Activated T-helper 2 cell treated with anti-CD3 and anti-CD28 coated beads, Interferon-gamma antibody, Interleukin-2, Interleukin-4, amounts not matched to agents 10 μg/mL and 5 μg/mL and 100 μg/mL, durations not matched to agents 14 hours and 24 hours and 36 hours (primary cell): ENCODE measurements at places on chromosomes 7 and 10. TPM values are rescaled to one million over a fixed set of nuclear protein-coding genes. Genes with fewer than 3 reads are reported as not detected.
A peak's percentile ranks its signal among the peaks of the same experiment; 100 is the strongest.

GFRA1 gene
- total RNA-seq = not detected in 2 replicates

FAM221A gene
- total RNA-seq = 6.2 and 6.7 TPM in 2 replicates

DNA sequence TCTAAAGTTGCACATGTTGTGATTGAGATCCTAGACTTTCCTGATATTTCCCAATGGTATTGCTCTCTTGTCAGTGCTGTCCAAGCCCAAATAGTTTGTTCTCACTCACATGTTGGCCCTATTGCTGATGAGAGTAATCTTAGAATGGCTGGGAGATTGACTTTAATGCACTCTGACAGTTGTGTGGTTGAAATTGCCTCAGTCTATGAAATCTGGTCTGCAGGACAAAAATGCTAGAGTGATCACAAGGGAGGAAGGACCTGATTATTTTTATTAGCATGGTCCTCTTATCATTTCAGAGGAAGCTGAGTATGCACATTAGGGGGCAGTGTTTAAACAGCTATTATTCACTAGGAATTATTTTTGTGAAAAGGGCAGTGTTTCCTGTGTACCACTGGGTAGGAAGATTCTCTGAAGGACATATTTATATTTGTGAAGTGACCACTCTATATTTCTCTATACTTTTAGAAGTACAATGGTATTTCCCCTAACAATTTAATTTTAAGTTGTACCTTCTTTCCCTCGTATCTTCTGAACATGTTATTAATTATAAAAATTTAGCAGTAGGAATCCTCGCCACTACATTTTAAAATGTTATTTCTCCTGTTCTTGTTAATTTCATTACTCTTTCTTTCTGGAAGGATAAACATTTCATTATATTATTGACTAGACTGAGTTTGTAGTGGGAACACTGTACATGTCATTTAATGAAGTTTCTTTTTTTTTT lies 64.4 kb downstream of the SUGCT start:
- DNase-seq = no peak

- no peak for DNase-seq
Observed at GRCh38 chr10:122733443-122733842, 33.8 kb upstream of the C10orf120 start.

- DNase-seq = no peak
Observed at GRCh38 chr7:152328234-152328633, 107.6 kb downstream of the KMT2C start.

IDI2 gene
- total RNA-seq = not detected in 2 replicates

PIK3AP1 gene
- 12.4 and 14.0 TPM in 2 replicates for total RNA-seq

RPEL1 gene
- not detected in 2 replicates for total RNA-seq

- DNase-seq = no peak
Observed at GRCh38 chr10:100383251-100383650, 36.2 kb downstream of the SCD start.

DNA sequence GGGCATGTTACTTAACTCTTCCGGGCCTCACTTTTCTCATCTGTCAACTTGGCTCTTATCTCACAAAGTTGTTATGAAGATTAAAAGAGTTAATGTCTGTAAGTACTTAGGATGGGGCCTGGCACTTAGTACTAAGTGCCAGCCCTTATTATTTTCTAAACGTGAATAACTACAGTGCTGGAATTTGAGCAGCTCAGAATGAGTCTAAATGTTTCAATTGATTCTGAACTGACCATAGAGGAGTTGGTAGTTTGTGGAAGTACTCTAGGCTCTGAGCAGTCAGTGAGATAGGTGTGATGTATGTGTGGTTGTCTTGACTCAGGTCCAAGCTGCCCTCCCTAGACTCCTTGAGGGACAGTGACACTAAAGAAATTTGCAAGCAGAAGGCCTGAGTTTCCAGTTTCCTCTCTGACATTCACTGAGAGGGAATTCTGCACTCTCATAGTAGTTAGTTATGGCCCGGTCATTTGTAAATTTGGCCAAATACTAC lies 18.5 kb upstream of the JAZF1 start:
- DNase-seq = no peak

- no peak for DNase-seq
Observed at GRCh38 chr7:156988343-156989185, 21.9 kb downstream of the MNX1 start.

DNA sequence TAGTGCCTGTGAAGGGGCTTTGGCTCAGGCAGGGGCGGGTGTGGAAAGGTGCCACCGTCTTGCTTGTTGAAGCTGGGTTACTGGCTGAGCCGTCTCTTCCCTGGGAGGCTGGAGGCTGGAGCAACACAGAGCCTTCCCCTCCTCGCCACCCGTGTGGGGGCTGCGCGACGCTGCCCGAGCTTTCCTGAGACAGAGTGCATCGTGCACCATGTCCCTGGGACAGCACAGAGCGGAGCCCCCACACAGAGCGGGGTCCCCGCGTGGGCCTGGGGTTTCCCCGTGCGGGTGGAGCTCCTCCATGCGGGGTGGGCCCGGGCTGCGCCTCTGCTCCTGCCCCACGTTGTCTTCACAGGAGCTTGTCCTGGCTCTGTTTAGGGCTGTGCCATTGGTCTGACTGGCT lies 69.9 kb downstream of the INPP5A start:
- no peak for DNase-seq

SPDYE2 gene
- total RNA-seq = not detected in 2 replicates

- DNase-seq = no peak
Observed at GRCh38 chr10:129184196-129184595, 282.8 kb upstream of the MGMT start.

C7orf57 gene
- 0.11 and 0.18 TPM in 2 replicates for total RNA-seq

PRSS37 gene
- total RNA-seq = not detected in 2 replicates

DNA sequence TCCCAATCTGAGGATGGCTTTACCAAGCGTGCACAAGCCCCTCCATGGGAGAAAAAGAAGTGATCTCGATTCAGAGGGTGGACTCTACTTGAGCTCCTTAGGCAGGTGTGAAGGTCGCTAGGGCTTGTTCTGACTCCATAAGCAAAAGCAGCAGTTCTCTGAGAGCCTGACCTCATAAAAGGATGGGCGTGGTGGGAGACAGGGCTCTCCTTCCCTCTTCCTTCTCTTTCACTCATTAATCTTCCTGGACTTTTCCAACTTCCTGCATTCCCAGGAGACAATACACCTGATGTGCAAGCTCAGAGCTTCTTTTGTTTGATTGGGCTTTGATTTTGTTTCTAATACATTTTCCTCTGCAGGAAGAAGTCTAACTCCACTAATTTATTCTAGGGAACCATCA lies 22.3 kb upstream of the TMEM72 start:
- DNase-seq = no peak

NYAP1 gene
- 0.27 and 0.34 TPM in 2 replicates for total RNA-seq

TRPV6 gene
- 0.07 TPM in 1 of 2 replicates, not detected in the other for total RNA-seq

GRCh38 chr7:46478046-46478445 lies 557.0 kb upstream of the IGFBP3 start:
- no peak for DNase-seq

GRCh38 chr7:134562136-134562535 lies 13.2 kb downstream of the AKR1B15 start:
- DNase-seq = no peak

GAD2 gene
- total RNA-seq = not detected in 2 replicates

IFIT1B gene
- total RNA-seq = not detected in 2 replicates

DNA sequence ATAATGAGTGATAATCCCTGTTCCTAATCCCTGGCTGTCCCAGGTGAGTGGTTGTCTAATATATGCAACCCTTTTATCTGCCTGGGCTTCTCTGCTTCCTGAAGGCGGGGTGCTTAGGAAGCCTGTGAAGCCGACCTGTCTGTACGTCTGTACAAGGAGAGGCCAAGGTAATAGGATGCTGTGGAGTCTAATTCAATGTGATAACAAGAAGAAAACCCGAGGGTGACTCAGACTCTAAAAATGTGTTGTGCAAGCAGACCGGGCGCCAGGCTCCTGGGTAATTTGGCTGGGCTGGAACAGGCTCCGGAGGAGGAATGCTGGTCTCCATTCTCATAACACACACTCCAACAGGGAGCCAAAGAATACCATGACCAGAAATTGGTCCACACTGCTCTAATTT lies 43.6 kb downstream of the THNSL1 start:
- DNase-seq = no peak

NUTM2A gene
- total RNA-seq = 0.07 and 0.30 TPM in 2 replicates

GRCh38 chr10:125679436-125679835 lies 3.5 kb downstream of the TEX36 start:
- DNase-seq = no peak

GPR15LG gene
- total RNA-seq = not detected in 2 replicates

GRCh38 chr7:36925691-36926090 lies 201.4 kb upstream of the AOAH start:
- no peak for DNase-seq

GRID2IP gene
- 0.18 and 0.23 TPM in 2 replicates for total RNA-seq

- DNase-seq = no peak
Observed at GRCh38 chr10:47039562-47039913, 128.3 kb downstream of the PTPN20 start.

- DNase-seq = no peak
Observed at GRCh38 chr10:26770069-26770468, 72.6 kb downstream of the PDSS1 start.

DNA sequence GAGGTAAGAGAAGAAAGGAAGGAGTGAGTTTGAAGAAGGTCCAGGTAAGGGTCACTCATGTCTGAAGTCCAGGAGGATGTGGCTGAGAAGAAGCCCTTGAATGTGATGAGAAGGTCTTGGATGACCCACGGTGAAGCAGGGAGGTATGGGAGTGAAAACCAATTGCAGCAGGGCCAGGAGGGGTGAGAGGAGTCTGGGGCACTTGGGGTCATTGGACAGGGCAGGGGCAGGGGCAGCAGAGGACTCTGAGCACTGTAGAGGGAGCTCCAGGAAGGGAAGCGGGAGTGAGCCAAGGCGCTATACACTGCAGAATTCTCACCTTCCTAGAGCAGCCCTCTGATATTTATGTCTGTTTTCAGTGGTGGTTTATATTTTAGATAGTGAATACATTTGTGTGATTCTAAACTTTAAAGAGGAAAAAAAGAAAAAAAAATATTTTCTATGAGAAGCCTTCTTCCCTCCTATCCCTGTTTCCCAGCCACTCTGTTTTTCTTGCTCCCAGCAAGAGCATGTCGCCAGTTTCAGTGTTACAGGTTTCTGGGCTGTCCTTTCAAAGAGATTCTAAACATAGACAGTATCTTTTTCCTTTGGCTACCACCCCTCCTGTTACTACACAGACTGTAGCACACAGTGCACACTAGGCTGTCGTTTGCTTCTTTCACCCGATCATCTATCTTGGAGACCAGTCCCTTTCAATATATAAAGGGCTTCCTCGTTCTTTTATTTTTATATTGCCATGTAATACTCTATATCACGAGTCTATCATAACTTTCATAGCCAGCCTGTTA lies 24.5 kb downstream of the BLVRA start:
- DNase-seq = no peak

- DNase-seq = no peak
Observed at GRCh38 chr7:132251327-132251659, 325.0 kb downstream of the PLXNA4 start.

- no peak for DNase-seq
Observed at GRCh38 chr10:31384589-31384949, 65.6 kb downstream of the ZEB1 start.

- no peak for DNase-seq
Observed at GRCh38 chr7:128733278-128733645, 5.9 kb upstream of the CALU start.

TRIM50 gene
- not detected in 2 replicates for total RNA-seq

GRCh38 chr10:69449841-69450240 lies 1.4 kb upstream of the TSPAN15 start:
- peak; percentile 20 for DNase-seq

GRCh38 chr10:101939729-101940128 lies 96.1 kb upstream of the KCNIP2 start:
- no peak for DNase-seq

DNA sequence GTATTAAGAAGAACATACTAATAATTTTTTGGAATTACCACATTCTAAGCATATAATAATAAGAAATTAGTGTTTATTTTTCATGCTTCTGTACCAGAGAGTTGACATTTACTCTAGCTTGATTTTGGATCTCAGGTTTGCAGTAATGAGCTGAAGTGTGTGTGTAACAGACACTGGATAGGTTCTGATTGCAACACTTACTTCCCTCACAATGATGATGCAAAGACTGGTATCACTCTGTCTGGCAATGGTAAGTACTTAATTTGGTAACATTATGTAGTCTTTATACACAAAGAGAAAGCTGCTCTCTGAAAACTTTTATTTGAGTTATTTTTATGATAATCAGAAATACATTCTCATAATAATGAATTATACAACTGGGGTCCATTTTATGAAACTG lies 54.1 kb downstream of the SRI start:
- DNase-seq = no peak
